Cerebellar nuclear complex (tissue), 1 donor: ENCODE measurements at places on chromosomes 2 and 18.

GRCh38 chr2:182906454-182906853 lies 40.0 kb upstream of the FRZB start:
- DNase-seq = no peak

- no peak for DNase-seq
Observed at GRCh38 chr2:101806701-101807100, 109.2 kb downstream of the MAP4K4 start.

GRCh38 chr2:102238039-102238756 lies 51.4 kb downstream of the IL1RL2 start:
- DNase-seq = no peak

DNA sequence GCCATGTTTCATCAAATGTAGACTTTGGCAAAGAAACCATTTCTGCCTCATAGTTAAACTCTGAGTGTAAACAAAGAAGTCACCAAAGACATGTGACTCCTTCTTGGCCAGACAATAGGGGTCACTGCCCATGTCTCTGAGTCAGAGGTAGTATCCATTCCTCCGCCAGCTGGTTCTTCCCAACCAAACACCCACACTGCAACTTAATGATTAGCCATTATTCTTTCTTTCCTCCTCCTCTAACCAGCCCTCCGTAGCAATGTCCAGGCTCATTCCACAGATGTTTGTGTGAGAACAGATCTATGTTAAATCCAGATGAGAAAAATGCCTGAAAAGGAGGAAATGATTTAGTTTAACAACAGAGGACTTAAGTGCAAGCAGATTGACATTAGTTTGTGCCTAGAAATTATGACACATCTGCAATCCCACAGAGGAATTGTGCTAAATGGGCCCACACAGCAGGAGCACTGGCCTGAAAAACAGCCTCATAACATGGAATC lies 127.9 kb upstream of the SH3BP4 start:
- DNase-seq = no peak

- no peak for DNase-seq
Observed at GRCh38 chr2:66433945-66434678, 813 bp upstream of the MEIS1 start.

- DNase-seq = no peak
Observed at GRCh38 chr2:167293172-167293781, 405.0 kb downstream of the XIRP2 start.

DNA sequence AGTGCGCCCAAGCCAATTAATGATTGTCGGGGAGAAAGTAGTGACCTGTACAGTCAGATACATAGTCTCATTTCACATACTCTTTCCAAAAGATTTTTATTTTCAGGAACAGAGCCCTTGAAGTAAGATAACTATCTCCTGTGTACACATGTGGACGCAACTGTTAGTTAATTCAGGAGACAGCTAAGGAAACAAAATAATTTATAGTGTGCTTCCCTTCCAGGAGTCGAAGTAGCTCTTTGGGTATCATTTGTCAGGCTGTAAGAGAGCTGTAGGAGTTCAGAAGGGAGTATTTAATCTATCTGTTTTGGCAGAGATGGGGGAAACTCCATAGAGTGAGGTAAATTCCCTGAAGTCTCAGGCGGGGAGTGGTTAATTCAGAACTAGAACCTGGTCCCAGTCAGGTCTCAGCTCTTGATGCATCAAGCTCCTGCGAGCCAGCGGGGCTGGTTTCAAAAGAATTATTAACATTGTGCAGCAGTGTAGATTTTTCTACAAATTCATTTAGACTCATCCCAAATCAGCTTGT lies 63.0 kb downstream of the MAPK4 start:
- no peak for DNase-seq

- no peak for DNase-seq
Observed at GRCh38 chr2:217623281-217623912, 379.4 kb downstream of the TNS1 start.

- DNase-seq = no peak
Observed at GRCh38 chr2:53075760-53076159, 691.8 kb upstream of the CHAC2 start.

GRCh38 chr2:226548732-226549131 lies 250.9 kb downstream of the IRS1 start:
- no peak for DNase-seq

DNA sequence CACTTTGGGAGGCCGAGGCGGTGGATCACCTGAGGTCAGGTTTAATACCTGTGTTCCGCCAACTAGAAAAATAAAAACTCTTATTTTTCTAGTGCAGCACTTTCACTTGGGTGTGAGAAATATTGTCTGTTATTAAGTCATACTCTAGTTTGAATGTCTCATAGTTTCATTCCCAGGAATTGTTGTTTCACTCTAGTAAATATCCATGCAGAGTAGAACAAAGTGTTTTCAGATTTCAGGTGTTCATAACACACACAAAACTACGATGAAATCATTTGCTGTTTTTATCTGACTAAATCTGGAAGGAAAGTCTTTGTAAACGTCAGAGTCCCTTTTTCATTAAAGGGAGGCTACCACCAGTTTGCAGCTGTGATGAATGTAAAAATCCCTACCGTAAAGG lies 4.0 kb downstream of the FAM117B start:
- no peak for DNase-seq

GRCh38 chr2:110993557-110994231 lies 127.0 kb upstream of the BCL2L11 start:
- DNase-seq = no peak

DNA sequence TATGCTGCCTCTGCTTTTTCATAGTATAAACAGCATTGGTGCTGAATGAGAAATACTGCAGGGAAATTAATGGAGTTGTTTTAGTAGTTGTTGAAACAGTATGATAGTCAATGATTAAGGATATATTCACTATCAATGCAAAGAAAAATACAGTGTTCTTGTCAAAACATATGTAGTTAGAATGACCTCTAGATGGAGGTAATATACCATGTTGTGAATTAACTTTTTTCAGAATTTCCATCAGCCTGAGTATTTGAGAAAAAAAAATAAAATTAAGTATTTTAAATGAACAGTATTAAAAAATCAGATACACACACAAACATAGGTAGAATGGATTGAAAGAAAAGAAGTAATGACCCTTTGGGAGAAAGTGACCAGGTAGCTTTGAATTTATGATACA lies 59.5 kb downstream of the RMDN2 start:
- no peak for DNase-seq

DNA sequence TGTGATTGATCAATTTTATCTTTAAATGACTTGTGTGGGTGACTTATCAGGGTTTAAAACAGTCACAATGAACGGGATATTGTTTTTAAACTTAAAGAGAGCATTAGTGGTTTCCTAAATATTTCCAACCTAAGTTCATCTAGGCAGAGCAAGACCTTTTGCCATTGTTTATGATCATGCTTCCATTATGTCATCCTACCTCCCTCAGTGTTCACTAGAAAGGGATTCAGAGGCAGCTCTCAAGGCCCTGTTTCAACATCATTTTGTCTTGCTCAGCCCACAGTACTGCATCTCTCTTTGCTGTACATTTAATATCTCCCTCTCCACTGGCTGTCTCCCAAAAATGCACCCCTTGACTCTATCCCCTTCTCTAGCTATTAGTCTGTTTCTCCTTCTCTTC lies 21.5 kb upstream of the PELI1 start:
- no peak for DNase-seq

GRCh38 chr18:24270358-24270936 lies 127.2 kb downstream of the OSBPL1A start:
- DNase-seq = no peak

DNA sequence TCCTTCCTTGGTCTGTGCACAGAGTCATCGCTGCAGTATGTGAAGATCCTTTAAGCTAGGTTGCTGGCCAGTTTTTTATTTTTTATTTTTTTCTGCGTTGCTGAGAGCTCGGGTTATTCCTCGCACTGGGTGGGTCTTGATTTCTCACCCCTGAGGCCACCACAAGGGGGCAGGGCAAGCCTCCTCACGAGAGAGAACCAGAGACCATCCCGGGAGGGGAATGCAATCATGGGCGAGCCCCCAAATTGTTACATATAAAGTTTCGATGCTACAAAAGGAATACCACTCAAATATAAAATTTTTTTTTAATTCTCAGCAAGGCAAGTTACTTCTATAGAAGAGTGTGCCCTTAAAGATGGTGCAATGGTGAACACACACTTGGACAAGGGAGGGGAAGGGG lies 24.9 kb downstream of the HTR2B start:
- no peak for DNase-seq

GRCh38 chr2:176780348-176780747 lies 432.2 kb upstream of the HNRNPA3 start:
- no peak for DNase-seq

DNA sequence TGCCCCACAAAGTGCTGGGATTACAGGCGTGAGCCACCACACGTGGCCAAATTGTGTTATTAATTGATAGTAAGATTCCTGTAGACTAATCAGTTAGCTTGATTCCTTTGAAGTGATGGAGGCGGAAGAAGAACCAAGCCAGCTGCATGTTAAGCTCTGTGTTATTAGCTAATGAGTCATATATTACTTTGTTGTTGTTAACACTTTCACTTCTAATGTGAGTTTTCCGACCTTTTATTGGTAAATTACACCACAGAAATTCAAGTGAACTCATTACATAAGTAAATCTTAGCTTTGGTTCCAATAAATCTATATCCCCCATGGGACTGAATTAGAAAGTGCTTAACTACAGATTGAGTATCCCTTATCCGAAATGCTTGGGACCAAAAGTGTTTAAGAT lies 20.3 kb downstream of the CHMP1B start:
- DNase-seq = no peak

- DNase-seq = no peak
Observed at GRCh38 chr2:168539945-168540344, 83.9 kb downstream of the CERS6 start.

DNA sequence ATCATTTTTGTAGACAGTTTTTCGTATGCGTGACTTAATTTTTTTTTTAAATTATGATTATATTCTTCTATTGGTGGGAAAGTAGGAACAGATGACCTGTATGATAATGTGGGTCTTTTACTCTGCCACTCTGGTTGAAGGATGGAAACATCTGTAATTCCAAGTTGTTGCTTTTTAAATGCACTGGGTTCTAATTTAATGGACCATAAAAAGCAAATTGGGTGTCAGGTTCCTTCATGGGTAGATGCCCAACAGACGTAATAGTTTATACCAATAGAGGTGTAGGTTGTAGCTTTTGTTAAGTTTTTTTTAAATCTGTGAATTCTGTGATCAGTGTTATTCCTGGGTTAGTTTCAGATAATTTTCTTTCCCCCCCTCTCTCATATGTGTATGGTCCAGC lies 117.6 kb downstream of the MAP4K4 start:
- no peak for DNase-seq

DNA sequence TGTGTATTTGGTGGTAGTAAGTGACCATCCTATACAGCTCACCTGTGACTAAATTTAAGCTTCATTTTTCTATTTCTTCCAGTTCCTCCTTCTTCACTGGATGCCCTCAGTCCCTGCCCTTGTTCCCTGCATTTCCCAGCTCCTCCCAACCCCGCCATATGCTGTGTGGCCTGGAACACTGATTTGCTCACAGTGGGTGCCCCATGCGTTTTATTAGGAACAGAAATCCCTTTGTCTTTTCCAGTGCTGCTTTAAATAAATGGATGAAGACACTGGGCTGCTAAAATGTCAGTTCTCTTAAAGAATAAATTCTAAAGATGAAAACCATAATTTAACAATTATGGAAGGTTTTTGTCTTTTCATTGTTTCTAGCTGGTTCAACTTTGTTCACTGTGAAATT lies 477.3 kb downstream of the DCDC2C start:
- DNase-seq = no peak

DNA sequence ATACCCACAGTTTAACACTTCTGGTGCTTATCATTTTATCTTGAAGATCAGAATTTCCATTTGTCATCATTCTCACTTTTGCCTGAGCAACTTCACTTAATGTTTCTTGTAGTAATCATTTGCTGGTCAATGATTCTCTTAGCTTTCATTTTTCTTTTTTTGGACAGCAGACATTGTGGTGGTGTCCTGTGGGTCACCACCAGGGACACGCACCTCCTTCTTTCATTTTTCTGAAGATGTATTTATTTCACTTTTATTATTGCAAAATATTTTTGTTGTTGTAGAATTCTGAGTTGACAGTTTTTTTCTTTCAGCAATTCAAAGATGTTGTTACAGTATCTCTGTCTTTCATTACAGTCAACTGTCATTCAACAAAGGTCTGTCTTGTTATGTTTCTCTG lies 84.3 kb downstream of the FAM168B start:
- DNase-seq = no peak

GRCh38 chr2:188042412-188042811 lies 249.3 kb upstream of the GULP1 start:
- DNase-seq = no peak
